ENCODE measurements at places on chromosomes 7 and 10.

- no peak for DNase-seq
These were observed 102.0 kb downstream of the WNT2 start for GRCh38 chr7:117220836-117221235.

DNA sequence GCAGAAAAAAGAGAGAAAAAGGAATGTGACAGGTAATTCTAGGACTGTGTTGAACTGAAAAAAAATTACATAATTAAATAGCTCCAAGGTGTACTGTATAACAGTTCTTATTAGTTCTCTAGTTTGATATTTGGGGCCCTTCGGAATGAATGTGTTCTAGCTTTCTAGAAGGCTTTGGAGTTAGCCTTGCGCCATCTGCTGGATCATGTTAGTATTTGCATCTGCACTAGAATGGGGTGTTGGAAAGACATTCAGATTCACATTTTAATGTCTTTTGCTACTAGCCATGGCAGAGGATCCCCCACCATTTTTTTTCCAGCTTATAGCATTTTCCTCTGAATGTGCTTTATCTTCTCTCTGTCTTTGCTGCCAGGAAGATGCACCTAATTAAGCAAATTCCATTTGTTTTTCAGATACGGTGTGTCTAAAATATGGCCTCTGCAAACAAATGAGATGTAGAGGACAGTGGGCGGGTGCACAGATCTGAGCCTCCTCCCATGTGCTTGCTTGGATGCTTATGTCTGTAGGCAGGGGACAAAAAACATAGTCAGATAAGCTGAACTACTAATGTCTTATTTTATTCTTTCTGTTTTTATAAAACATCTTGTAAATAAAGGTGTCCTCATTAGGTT lies 238.5 kb downstream of the PHF14 start:
- peak; percentile 3 for DNase-seq

DNA sequence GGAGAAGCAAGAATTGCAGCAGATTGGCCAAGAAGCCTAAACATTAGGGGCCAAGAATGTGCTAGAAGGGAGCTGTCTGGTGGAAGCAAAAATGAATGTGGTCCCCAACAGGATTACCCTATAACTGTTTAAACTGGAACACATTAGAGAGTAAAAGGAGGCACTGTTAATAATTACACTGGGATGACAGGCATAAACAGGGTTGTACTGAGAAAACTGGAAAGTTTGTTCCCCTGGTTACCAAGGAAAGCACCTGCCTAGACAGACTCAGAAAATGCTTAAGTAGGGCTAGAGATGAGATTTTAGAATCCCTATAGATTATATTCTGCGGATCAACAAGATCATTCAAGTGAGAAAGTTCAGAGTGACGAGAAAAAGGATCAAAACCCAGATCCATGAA lies 100.8 kb downstream of the CTTNBP2 start:
- DNase-seq = no peak

DNA sequence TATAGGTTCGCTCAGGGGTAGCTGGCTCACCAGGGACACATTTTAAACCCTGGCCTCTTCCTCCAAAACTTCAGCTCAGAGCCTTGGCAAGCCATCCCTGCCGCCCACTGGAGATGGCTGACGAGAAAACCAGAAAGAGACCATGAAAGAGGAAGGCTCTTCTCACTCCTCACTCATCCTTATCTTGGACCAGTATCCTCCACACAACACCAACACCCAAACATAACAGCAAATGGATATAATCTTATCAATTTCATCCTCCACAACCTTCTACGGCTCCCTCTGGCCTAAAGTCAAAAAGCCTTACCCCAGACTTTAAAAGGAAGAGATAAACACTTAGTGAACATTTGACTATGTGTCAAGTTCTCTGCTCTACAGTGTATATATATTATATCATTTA lies 26.9 kb downstream of the DLG5 start:
- no peak for DNase-seq

GRCh38 chr10:124494046-124494807 lies 32.6 kb downstream of the LHPP start:
- no peak for DNase-seq

DNA sequence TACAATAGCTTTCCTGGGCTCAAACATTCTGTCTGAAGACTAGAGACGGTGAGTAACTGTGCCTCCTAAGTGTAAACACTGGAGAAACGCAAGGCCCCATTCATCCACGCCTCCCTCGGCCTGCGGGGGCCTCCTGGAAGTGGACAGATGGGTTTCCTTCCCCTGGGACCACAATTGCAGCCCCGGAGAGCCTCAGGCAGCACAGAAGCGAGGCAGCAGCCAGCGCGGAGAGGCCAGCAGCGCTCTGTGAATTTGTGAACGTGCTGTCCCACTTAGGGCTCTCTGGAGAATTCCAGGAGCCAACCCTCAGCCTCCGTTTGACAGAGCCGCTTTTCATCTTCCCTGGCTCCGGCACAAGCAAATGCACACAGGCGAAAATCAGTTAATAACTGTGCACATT lies 23.2 kb upstream of the CALN1 start:
- no peak for DNase-seq

- DNase-seq = no peak
These were observed 53.6 kb downstream of the GBF1 start for GRCh38 chr10:102298899-102299298.

- DNase-seq = no peak
These were observed 18.0 kb upstream of the SPOCK2 start for GRCh38 chr10:72106154-72106849.

GRCh38 chr10:76311752-76312636 lies 880.6 kb downstream of the LRMDA start:
- no peak for DNase-seq

DNA sequence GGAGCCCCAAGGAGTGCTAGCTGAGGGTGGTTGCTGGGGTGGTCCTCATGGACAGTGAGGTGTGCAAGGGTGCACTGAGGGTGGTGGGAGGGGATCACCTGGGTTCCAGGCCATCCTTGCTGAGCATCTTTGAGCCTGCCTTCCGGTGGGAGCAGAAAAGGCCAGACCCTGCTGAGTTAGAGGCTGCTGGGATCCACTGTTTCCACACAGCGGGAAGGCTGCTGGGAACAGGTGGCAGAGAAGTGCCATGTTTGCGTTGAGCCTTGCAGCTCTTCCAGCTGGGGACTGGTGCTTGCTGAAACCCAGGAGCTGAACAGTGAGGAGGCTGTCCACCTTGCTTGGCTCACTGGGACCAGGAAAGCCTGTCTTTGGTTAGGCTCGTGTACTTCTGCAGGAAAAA lies 34.9 kb downstream of the PRF1 start:
- no peak for DNase-seq

DNA sequence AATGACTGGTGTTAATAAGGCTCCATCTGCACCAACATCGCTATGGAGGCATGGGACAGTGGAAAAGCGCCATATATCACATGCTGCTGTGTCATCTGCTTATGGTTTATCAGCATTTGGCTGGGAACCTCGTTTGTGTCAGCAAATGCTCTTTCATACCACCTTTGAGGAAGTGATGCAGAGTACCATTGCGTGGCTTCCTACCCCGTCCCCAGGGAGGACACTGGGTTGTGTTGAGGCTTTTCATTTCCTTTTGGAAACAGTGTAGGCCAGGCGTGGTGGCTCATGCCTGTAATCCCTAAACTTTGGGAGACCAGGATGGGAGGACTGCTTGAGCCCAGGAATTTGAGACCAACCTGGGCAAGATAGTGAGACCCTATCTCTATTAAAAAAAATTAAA lies 6.8 kb downstream of the TACR2 start:
- no peak for DNase-seq

GRCh38 chr7:20557116-20557515 lies 58.4 kb upstream of the ABCB5 start:
- no peak for DNase-seq

- no peak for DNase-seq
These were observed 77.8 kb downstream of the TCERG1L start for GRCh38 chr10:131233611-131234258.

GRCh38 chr10:89954787-89955566 lies 253.6 kb downstream of the KIF20B start:
- DNase-seq = no peak

DNA sequence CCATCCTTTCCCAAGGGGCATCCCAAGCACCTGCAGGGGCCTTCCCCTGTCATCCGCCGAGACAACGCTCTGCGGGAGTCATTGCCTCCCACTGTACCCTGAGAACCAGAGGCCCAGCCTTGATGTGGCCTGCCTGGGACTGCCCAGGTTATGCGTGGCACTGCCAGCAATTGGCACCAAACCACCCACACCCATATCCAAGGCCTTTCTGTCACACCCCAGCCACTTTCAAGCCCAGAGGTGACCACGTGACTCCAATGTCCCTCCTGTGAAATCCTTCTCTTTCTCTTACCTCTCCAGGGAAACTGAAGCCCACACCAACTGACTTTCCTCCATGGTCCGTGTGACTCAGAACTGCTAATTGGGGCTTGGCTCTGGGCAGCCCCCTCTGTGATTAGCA lies 123.9 kb downstream of the C10orf105 start:
- no peak for DNase-seq

- peak; percentile 9 for DNase-seq
These were observed 1.4 kb downstream of the KBTBD2 start for GRCh38 chr7:32890010-32890792.

GRCh38 chr7:45363669-45364068 lies 206.1 kb downstream of the RAMP3 start:
- DNase-seq = no peak

DNA sequence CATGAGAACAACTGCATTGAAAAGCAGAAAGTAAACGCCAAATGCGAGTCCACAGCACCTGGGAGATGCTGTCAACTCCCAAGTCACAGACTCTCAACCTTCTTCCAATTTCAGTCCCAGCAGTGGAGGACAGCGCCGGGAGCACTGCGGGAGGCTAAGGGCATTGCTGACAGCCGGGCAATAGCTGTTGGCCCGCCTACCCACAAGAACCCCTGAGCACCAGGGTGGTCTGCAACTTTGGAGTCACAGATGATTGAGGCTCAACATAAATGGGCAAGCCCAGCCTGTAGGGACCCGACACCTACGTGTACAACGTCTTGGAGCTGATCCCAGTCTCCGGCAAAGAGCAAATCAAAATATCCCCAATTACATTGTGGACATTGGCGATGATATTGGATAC lies 262.9 kb downstream of the TCERG1L start:
- no peak for DNase-seq

- no peak for DNase-seq
These were observed 9.8 kb upstream of the MIOS start for GRCh38 chr7:7556852-7557251.

GRCh38 chr10:3868271-3868664 lies 83.3 kb upstream of the KLF6 start:
- DNase-seq = no peak

- no peak for DNase-seq
These were observed 344.1 kb upstream of the HPS1 start for GRCh38 chr10:98790817-98791216.

DNA sequence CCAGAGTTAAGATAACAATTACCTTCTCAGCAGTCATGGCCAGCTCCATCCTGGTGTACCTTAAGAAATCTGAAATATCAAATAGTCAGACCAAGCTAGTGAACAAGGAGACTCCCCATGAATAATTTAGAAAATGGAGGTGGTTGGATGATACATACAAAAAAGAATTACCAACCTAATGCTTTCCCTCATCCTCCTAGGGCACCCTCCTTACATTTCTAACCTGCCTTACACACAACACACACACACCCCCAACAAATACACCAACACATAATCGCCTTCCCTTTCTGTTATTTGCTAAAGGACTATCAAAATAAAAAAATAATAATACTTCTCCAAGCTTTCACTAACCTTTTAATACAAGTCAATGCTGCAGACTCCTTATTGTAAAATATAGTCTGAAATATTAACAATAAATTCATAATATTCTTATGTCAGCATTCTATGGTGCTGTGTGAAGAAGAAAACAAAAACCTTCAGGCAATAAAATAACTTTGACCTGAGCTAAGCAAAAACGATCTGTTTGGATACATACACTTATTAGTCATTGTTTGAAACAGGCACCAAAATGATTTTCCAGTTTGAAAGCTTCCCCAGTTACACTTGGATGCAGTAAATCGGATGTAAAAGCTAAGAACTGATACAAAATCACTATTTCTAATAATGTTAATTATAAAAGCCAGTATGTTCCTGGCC lies 3.4 kb downstream of the TWIST1 start:
- no peak for DNase-seq

- DNase-seq = no peak
These were observed 16.3 kb downstream of the SFTPA1 start for GRCh38 chr10:79627075-79627474.

DNA sequence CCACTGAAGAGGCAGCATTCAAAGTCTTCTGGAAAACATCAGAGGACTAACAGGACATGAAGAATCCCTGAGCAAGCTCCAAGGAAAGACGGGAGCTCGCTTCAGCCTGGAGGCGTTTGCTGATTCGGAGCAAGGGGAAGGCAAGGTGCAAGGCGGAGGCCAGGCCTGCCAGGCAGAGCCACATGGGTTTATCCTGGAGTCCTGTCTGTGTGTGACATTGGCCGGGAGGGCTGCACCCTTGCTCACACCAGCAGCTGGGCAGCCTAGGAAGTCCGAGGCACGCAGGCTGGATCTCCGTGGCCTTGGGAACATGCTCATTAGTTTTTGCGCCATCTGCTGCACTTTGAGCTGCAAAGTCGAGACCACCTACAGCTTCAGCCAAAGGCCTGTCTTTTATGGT lies 22.3 kb upstream of the LARP4B start:
- DNase-seq = no peak

- no peak for DNase-seq
These were observed 44.8 kb upstream of the PHYHIPL start for GRCh38 chr10:59131666-59132065.

GRCh38 chr10:63286754-63287264 lies 153.7 kb downstream of the NRBF2 start:
- no peak for DNase-seq

DNA sequence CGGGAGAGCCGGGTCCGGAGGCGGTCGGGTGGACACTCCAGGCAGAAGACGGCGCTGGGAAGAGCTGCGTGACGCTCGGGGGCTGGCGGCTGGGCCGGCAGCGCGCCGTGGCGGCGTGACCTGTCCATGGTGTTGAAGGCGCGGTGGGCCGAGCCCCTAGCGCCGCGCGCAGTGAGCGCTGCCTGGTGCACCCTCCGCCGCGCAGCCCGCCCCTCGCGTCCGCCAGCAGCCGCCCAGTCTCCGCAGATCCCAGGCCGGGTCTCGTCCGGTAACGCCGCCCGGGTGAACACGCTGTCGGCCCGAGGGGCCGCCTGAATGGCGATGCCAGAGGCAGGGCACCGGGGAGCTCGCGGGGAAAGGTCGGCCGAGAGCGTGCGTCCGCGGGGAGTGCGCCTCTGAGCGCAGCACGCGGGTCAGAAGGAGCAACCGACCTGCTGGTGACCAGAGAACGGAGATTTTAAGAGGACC lies 657 bp upstream of the TMEM178B start:
- DNase-seq = no peak

- no peak for DNase-seq
These were observed 62.6 kb upstream of the ABCB4 start for GRCh38 chr7:87538052-87538451.

DNA sequence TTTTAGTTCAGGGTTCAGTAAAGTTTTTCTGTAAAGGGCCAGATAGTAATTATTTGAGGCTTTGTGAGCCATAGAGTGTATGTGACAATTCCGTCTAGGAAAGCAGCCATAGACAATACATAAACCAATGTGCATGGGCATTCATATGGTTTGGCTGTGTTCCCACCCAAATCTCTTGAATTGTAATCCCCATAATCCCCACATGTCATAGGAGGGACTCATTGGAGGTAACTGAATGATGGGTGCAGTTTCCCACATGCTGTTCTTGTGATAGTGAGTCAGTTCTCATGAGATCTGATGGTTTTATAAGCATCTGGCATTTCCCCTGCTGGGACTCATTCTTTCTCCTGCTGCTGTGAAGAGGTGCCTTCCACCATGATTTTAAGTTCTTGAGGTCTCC lies 29.9 kb downstream of the SEC61G start:
- DNase-seq = no peak

GRCh38 chr7:127882313-127882920 lies 148.8 kb downstream of the LRRC4 start:
- DNase-seq = no peak

All from NK-92 treated with Interleukin-12 subunit alpha and Interleukin-12 subunit beta, amount 100 ng/mL, for 24 hours (cell line).